ENCODE measurements at places on chromosomes 16 and 17.

- DNase-seq = no peak
Measured at GRCh38 chr17:34054495-34054894, 200.6 kb upstream of the CCL2 start.

- no peak for DNase-seq
Measured at GRCh38 chr17:44837196-44837595, 7.1 kb upstream of the GJC1 start.

DNA sequence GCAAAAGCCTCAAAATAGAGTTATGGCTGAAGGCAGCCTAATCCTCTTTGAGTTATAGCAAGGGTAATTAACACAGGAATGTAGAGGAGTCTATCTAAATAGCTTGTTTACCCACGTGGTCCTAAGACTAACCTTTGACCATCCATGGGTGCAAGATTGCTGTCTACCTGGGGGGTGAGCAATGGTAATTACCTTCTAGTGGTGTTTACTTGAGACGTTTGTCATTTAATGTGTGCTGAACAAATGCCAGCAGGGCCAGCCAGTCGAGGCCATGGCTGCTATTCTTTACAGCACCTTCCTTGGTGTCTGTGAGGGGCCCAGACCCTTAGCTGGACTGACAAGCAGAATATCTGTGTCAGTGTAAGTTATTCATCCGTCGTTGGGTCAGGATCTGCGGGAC lies 13.9 kb upstream of the PRPSAP1 start:
- no peak for DNase-seq

DNA sequence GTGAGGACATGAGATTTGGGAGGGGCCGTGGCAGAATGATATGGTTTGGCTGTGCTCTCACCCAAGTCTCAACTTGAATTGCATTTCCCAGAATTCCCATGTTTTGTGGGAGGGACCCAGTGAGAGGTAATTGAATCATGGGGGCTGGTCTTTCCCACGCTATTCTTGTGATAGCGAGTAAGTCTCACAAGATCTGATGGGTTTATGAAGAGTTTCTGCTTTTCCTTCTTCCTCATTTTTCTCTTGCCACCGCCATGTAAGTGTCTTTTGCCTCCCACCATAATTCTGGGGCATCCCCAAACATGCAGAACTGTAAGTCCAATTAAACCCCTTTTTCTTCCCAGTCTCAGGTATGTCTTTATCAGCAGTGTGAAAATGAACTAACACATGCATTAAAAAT lies 40.6 kb downstream of the CCT6B start:
- DNase-seq = no peak

DNA sequence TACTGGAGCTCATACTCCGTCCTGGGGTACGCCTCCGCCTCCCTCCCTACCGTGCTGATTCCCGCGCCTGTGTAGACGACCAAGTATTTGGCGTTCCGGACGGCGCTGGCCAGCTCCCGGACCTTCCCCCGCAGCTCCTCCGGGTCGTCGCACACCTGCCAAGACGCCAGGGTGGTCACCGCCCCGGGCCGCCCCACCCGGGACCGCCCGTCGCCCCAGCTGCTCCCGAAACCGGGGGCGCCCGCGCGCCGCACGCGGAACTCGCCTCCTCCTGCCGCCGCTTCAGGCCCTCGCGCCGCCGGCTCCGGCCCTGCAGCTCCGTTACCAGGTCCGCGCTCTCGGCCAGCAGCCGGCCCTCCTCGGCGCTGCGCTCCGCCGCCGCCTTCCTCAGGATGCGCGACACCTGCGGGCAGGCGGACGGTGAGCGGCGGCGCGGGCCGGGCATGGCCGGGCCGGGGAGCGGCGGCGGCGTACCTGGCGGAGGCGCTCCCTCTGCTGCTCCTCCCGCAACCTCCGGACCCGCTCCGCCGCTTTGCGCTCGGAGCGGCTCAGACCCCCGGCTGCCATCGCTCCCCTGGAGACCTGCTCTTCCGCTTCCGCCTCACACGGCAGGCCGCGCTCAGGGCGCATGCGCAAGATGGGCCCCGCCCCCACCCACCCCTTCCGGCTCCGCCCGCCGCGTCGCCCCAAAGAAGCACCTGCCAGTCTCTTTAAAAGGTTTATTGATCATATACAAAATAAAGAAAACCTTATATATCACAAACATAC lies at the start of gene SIRT7:
Gene SIRT7 (minus strand): TSS at position 612 of the 768 bp plus-strand sequence. CDS start 45 bp downstream, at position 567.
- peak; percentile 90 for DNase-seq

DNA sequence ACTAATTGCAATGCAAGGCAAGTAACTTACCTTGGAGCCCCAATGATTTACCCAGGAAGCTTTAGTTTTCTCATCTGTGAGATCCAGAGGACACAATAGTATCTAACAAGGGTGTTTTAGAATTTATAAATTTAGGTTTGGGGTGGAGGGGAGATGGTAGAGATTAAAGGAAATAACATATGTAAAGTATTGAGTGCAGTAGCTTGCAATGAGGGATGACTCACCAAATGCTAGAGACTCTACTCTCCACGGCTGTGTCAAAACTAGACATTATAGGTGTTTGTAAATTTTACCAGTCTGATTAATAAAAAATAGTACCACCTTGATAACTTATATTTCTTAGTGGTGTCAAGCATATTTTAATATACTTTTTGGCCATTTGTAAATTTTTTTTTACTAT lies 3.7 kb upstream of the ABCA9 start:
- no peak for DNase-seq

DNA sequence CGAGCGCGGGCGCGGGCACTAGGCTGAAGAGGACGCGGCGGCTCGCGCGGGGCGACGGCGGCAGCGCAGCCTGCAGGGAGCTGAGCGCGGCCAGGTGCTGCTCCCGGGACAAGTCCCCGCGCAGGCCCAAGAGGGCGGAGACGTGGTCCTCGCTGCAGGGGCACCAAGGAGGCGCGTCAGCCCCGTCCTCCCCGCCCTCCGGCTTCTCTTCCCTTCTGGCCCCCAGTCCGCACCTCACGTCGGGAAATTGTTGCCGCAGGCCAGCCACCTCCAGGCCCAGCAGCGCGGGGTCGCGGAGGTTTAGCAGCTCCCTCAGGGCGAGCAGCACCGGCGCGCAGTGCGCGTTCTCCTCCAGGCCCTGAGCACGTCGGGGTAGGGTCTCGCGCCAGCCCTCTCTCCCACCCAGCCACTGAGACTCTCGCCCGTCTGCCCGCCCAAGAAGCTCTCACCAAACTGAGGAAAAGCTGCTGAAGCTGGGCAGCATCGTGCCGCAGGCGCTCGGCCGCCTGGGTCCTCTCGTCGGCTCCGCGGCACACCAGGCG lies 761 bp upstream of the MATCAP1 start:
- peak; percentile 70 for DNase-seq

GRCh38 chr17:27541301-27542023 lies 85.2 kb downstream of the KSR1 start:
- no peak for DNase-seq

DNA sequence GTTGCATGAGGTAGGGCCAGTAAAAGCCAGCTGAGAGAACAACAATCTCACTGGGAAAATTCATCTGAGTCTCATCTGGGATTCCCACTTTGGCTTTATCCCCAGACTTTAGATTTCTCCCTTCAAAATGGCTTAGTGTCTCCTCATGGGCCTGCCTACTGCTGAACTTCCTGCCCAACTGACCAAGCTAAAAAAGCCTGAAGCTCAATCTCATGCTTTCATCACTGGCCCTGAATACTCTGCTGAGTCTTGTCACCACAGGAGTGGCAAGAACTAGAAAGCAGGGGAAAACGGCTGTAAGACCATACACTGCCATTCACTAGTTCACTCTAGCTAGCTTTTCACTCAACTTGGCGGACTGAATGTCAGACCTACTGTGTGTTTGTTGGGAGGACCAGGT lies 96.4 kb upstream of the NOG start:
- no peak for DNase-seq

- peak; percentile 84 for DNase-seq
Measured at GRCh38 chr16:4800290-4801041, 2.0 kb downstream of the ROGDI start.

GRCh38 chr16:68287276-68288251 lies 23.2 kb downstream of the SLC7A6OS start:
- no peak for DNase-seq

DNA sequence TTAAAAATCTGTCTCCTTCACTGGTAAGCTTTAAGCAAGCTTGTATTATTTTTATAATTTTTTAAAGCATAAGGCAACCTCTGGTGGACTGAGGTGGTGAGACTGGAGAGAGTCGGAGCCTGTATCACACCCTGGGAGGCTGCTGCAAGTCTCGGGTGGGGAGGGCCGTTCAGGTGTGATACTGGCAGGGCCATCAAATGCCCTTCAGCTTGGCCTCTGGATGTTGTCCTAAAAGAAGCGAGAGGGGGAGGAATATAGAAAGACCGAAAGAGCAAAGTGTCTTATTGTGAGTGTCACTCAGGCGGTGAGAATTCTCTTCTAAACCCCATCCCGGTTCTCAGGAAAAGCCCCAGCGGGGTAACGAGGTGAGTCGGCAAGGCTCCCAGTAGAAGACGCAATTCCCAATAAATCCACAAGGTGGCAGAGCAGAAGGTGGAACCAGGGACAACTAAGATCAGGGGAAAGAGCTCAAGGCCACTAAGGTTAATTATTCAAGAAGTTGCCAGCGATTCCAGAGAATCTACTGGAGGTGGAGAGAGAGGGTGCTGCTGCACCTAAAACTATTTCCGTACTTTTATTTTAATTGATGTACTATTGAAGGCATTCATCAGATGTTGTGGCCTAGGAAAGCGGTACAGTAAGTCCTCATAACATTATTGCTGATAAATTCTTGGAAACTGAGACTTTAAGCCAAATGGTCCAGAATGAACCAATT lies 14.1 kb downstream of the C17orf67 start:
- peak; percentile 90 for DNase-seq

- DNase-seq = peak; percentile 64
Measured at GRCh38 chr16:79601931-79602627, 1.5 kb upstream of the MAF start.

DNA sequence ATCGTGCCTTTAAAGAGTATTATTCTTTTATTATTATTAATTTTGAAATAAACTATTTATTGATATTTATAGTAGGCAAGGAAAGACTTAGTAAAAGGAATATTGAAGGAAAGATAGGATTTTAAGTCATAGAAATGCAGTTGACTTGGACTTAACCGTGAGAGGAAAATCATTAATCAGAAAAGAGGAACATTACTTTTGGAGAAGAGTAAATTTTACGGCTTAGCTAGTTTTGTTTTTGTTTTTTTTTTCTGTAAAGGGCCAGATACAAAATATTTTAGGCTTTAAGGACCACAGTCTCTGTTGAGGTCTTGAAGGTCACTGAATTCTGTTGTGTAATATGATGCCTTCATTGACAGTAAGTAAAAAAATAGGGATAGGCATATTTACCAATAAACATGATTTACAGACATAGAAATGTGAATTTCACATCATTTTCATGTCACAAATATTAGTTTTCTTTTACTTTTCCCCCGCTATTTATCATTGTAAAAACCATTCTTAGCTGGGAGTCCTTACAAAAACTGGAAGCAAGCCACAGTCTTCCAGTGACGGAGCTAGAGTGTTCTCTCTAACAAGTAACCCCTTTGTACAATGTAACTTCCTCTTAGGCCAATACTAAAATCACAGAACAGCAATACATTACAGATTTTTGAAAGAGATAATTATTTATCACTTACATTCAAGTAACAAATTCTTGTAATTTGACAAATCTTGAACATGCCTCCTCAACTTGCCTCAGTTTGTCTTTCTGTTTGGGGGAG lies 2.3 kb upstream of the KCNJ16 start:
- DNase-seq = no peak

Data from NCI-H82 (cell line).